ENCODE measurements at places on chromosomes 3 and 15.
A peak's percentile ranks its signal among the peaks of the same experiment; 100 is the strongest.

GRCh38 chr3:37772773-37773354 is 88.8 kb upstream of the CTDSPL start:
- DNase-seq = no peak

- peak; percentile 91 for DNase-seq
Measured at GRCh38 chr3:8443829-8444791, 57.5 kb upstream of the LMCD1 start.

- no peak for DNase-seq
Measured at GRCh38 chr3:180871901-180872300, 40.6 kb upstream of the FXR1 start.

DNA sequence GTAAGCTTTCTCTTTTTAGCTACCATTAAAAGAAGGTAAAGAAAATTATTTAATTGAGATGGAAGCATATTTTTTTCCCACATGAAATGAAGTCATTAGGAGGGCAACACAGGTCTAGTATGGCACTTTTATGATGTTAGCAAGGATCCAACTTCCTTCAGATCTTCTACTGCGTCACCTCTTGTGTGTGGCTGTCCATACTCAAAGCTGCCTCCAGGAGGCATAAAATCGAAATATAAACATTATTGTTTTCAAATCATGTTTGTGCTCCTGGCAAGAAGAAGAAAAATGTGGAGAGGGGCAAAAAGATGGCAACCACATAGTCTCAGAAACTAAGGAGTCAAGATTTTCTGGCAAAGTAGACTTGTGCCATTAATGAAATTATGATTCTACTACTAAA is 791.7 kb upstream of the EPHA6 start:
- no peak for DNase-seq

- DNase-seq = no peak
Measured at GRCh38 chr3:54818486-54818885, 109.4 kb downstream of the LRTM1 start.

DNA sequence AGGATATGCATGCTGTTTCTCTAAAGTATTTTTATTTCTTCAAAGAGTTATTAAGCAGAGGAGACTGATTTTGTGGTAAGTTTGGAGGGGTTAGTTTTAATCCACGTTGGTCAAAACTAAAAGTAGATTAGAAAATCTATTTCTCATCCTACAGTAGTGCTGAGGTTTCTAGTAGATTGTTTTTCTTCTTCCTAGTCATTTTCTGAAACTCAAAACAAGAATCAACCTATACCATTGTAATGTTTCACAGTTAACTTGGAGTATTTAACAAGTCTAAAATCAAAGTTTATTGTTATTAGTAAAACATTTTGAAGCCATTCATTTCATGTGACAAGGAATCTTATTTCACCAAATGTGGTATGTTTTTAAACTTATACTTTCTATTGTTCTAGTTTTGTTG is 57.9 kb downstream of the RBM6 start:
- no peak for DNase-seq

GRCh38 chr3:15204005-15204404 is 2.0 kb upstream of the CAPN7 start:
- no peak for DNase-seq

DNA sequence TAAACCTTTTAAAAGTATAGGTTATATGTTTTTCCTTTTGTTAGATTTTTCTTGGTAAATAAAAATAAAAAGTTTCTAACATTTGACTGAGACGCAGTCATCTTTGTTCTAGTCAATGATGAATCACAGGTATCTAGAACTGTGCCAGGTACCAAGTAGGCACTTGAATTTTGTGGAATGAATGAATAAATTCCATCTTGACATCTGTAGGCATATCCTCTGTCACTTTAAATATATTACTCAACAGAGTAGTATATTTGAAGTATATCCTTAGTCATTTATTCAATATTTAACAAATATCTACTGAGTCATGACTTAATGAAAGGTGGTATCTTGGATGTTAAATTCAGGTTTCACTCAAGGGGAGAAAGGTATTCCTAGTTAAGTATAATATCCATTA is 828.4 kb downstream of the TUSC7 start:
- DNase-seq = no peak
